ENCODE measurements at places on chromosomes 2 and 18. TPM values are rescaled to one million over a fixed set of nuclear protein-coding genes. Genes with fewer than 3 reads are reported as not detected.

- no peak for DNase-seq
Measured at GRCh38 chr2:97845818-97846217, 132.4 kb downstream of the ZAP70 start.

GRCh38 chr2:171347591-171348032, 86.2 kb downstream of the METTL8 start:
- peak; percentile 30 for DNase-seq

- DNase-seq: no peak
Measured at GRCh38 chr2:103982691-103983090, 871.2 kb upstream of the POU3F3 start.

- DNase-seq: no peak
Measured at GRCh38 chr18:26456070-26456491, 92.3 kb downstream of the KCTD1 start.

DNA sequence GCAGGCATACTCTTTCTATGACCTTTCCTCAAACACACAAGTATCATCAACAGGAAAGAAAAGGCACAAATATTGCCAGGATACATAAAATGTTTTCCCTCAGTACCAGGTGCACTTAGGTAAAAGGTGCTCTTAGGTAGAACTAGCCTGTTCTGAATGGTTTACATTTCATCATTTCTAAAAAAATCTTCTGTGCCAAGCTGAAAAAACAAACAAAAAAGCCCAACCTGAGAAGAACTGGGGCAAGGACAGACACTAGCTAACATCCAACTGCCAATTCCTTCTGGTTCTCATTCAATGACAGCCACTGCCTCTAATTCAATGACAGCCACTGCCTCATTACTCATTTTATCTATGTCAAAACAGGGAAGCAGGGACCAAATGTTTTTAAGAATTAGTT, 68.5 kb downstream of the SPIRE1 start:
- DNase-seq: no peak

GRCh38 chr2:96913398-96914202, 43.7 kb upstream of the SEMA4C start:
- no peak for DNase-seq

DNA sequence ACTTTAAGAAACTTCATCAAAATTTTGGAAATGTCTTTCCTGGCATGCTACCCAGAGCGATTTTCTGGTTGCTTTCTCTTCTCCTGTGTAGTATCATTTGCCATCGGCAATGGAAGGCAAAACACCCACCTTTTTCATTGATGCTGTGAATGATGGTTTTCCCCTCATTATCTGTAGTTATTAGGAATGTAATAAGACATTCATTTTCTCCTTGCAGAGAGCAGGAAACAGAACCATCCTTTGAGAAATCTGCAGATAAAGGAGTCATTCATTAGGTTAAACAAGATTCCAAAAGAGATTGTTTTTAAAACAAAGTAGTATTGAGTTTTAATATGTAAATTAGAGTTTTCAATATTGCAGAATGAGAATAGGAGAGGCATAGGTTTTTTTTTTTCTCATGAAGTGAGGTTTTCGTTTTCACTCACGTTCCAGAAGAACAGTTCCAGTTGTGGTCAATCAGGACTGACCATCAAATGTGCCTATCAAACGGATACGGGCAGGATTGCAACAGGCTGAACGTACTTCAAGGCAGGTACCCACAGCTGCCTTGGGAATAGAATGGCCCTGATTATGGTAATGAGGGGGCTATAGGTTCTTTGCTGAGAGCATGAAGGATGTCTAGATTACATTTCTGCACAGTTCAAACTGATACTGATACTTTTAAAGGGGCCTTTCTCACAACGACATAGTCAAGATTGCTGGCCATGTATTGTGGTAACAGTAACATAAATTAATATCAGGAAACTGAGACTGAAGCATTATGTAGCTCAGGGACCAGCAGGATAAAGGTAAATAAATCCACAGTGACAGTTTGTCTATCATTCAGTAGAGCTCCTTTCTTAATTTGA, 49.8 kb upstream of the PLA2R1 start:
- DNase-seq: no peak

DNA sequence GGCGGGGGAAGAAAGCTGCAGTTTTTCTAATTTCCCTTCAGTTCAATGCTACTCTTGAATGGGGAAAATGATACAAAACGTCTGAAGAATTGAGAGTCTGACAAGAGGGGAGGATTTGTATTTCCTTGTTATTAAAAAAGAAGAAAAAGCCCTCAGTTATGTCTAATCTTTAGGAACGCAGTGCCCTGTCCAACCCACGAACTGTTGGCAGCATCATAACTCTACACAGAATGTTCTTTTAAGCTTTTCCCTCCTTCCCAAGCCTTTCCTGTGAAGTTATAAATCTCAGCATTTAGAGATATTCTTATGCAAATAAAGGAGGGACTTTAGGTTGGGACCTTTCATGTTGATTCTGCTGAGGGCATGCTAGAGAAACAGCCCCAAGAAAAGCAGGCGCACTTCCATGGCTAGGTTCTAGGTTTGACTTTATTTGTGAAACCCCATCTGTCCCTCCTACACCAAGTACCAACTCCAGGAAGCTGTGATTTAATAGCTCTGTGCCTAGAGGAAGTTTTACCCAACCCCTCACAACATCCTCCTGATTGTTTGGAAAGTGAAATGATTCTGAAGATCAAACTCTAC, 288.6 kb downstream of the SETBP1 start:
- DNase-seq: no peak

DNA sequence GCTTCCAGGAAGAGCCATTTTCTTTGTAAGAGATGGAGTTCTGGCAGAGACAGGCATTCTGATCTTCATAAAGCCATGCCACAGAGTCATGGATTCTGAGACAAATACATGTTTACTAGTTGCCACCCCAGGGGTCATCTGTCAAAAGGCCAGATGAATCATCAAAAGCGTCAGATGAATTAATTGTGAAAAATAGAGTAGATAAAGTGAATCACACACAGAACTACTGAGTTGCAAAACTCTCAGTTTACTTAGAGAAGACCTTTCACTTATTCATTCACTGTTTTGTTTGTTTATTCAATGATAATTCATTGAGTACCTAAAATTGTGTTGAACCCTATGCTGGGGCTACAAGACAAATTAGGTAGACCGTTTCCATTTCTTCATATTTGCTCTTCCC, 157.7 kb upstream of the SERPINE2 start:
- DNase-seq: no peak

DNA sequence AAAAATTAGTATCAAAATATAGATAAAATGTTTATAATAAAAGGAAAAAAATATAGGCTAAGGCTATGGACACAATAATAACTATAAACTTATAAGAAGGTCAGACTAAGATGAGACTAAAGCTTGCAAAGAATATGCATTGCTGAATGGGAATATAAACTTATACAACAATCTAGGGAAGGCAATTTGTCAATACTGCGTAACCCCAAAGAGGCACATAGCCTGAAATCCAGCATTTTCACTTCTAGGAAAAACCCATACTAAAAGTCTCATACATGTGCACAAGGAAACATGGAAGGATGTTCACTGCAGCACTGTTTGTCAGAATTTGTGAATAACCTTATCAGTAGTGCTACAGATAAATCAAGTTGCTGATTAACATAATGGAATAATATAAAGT, 45.5 kb downstream of the FANCL start:
- no peak for DNase-seq

GRCh38 chr2:48397846-48398245, 132.1 kb upstream of the STON1 start:
- DNase-seq: no peak

GRCh38 chr18:21735452-21736015, 5.1 kb upstream of the MIB1 start:
- DNase-seq: peak; percentile 89

GRCh38 chr2:232434563-232435374, 21.2 kb upstream of the ALPI start:
- no peak for DNase-seq

CLEC4F gene
- 2.9 TPM for polyA plus RNA-seq

APOB gene
- 863 TPM for polyA plus RNA-seq

PNKD gene
- polyA plus RNA-seq: 103 TPM

VIT gene
- polyA plus RNA-seq: 0.13 TPM

FOXI3 gene
- not detected for polyA plus RNA-seq

TCF7L1 gene
- polyA plus RNA-seq: 23.1 TPM

REG1A gene
- 2.5 TPM for polyA plus RNA-seq

TEX44 gene
- not detected for polyA plus RNA-seq
